ENCODE measurements at places on chromosomes 6 and 20.

- no peak for DNase-seq
These were observed 23.1 kb downstream of the AAR2 start for GRCh38 chr20:36259177-36260061.

GRCh38 chr6:89022798-89023197, 57.8 kb upstream of the PNRC1 start:
- DNase-seq: no peak

GRCh38 chr6:166173281-166173951, 5.8 kb upstream of the TBXT start:
- DNase-seq: no peak

- no peak for DNase-seq
These were observed 109.2 kb downstream of the CEP57L1 start for GRCh38 chr6:109204511-109204910.

- no peak for DNase-seq
These were observed 242.5 kb downstream of the PREX1 start for GRCh38 chr20:48585061-48585870.

GRCh38 chr6:21893793-21894192, 300.2 kb downstream of the SOX4 start:
- no peak for DNase-seq

- no peak for DNase-seq
These were observed 7.9 kb downstream of the RPS6KA2 start for GRCh38 chr6:166618866-166619761.

DNA sequence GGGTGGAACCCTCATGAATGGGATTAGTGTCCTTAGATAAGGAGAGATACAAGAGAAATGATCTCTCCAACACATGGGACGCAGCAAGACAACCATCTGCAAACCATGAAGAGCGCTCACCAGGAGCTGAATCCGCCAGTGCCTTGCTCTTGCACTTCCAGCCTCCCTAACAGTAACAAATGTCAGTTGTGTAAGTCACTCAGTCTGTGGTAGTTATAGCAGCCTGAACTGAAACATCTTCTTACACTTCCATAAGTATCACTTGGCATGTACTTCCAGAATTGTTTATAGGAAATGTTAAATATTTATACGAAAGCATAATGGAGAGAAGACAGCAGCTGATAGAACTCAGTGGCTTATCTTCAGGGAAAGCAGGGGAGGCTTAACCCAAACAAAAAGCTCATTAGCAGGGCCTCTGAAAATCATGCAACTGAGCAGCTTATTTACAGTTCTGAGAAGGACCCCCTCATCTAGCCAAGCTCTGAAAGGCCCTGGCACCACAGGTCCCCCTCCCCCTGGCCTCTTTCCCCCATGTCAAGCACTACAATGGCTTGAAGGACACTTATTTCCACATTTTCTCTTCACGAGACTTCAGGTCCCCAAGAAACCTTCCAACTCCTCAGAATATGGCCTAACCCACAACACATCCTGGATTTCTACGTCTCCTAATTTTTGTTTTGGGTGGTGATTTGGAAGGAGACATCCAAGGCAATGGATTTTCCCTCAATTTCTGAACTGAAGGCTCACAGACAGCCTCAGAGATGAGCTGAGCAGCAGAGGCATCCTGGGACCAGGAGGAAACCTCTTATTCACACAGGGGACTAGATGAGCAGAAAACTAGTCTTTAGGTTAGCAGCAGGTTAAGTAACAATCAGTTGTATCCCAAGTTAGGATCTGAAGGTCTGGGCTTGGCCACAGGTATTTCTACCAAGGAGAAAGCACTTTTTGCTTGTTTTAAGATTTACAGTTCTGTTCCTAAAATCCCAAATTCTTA, 49.1 kb downstream of the GCLC start:
- DNase-seq: no peak

DNA sequence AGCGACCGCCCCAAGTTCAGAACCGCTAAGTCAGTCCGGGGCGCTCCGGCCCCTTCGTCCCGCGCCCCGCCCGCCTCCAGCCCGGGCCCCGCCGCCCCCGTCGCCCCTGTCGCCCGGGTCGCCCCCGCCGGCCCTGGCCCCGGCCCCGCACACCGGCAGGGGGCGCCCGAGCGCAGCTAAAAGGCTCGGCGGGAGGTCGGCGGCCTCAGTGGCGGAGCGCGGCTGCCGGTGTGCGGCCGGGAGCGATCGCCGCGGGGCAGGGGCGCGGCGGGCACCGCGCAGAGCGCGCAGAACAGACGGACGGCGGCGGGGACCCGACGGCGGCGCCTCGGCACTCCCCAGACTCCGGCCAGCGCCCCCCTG, at the start of gene FNDC1:
FNDC1 (plus strand) TSS at position 208 of the 363 bp plus-strand sequence. CDS start 197 bp downstream, outside the sequence.
- DNase-seq: peak; percentile 35

GRCh38 chr6:17096096-17096495, 5.8 kb upstream of the STMND1 start:
- no peak for DNase-seq

DNA sequence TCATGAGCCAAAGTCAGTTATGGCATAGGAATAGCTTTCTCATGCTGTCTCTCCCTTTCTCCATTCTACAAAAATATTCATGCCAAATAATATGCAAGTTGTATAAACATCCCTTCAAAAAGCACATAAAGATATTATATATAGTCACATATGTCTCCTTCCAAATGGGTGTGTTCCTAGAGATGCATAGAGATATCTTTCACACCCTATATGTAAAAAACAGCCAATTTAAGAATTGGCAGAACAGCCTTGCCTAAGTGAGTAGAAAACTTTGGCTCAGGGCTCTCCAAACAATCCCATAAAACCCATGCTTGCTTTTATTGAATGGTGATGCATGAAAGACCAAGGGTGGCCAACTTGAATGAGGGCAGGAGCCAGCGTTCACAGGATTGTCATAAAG, 274.7 kb upstream of the SUPT3H start:
- no peak for DNase-seq

- no peak for DNase-seq
These were observed 26.2 kb downstream of the NOX3 start for GRCh38 chr6:155429321-155429893.

DNA sequence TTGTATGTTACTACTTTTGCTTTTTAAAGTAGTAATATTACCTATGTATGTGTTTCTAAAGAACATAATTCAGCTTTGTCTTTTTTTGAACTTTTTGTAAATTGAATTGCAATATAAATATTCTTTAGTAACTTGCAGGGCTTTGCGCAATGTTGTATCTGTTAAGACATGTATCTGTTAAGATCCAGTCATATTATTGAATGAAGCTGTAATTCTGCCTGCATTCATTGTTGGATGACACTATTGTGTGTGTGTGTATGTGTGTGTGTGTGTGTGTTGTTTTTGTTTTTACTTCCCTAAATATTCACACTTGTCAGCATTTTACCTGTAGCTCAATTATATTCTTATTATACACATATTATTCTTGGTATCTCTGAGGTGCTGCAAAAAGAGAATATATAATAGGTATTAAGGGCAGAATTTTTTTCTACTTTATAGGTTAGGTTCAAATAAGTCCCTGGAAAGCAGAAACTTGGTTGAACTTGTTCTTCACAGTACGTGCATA, 164.0 kb downstream of the MEI4 start:
- DNase-seq: no peak

Data from NAMALWA (cell line).